NAMALWA (cell line): ENCODE measurements at places on chromosomes 16 and 17.

DNA sequence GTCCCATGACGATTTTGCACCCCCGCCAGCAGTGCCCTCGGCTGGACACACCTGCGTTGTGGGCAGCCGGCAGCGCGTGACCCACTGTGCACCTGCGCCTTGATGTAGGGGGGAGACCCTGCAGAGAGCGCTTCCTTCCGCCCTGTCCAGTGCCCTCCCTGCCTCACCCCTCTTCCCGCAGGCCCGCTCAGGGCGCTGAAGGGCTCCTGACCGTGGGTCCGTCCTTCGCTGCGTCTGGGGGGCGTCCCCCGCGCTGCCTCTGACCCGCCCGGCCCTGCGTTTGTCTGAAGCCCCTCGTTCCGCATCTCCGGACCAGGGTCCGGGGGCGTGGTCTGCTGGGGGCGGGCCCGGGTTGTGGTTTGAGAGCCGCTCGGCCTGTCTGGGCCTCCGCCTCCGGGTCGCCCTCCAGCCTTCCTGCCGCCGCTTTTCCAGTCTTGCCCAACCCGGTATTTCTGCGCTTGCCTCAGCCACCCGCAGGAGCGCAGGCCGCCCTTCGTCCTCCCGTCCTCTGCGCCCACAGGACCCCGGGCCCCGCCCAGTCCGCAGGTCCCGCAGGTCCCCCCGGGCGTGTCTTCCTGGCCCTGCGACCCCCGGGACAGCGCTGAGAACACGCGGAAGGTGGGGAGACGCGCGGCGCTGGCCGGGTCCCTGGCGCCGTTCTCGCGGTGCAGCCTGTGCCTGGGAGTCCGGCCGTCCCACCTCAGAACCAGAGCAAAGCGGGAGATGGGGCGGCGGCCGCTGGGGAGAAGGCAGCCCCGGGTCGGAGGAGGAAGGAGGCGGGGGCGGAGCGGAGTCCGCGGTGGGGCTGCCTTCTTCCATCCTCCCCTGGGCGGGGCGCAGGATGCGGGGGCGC lies 4.0 kb upstream of the IL17C start:
- peak; percentile 58 for DNase-seq

DNA sequence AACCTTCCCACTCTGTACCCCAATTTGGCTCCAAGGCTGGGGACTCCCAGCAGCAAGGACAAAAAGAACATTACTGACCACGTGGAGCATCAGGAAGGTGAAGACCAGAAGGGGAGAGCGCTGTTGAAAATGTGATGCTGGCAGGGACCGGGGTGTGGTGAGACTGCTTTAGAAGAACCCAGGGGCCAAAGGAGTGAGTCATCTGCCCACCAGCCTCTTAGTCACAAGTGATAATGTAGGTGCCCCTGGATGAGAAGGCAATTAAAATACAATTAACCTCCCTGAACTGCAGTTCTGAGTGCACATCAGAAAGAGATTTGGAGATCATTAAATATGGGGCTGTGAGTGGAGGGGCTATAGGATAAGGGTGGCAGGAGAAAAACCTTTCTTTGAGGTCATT lies 366.6 kb upstream of the CCL2 start:
- no peak for DNase-seq

DNA sequence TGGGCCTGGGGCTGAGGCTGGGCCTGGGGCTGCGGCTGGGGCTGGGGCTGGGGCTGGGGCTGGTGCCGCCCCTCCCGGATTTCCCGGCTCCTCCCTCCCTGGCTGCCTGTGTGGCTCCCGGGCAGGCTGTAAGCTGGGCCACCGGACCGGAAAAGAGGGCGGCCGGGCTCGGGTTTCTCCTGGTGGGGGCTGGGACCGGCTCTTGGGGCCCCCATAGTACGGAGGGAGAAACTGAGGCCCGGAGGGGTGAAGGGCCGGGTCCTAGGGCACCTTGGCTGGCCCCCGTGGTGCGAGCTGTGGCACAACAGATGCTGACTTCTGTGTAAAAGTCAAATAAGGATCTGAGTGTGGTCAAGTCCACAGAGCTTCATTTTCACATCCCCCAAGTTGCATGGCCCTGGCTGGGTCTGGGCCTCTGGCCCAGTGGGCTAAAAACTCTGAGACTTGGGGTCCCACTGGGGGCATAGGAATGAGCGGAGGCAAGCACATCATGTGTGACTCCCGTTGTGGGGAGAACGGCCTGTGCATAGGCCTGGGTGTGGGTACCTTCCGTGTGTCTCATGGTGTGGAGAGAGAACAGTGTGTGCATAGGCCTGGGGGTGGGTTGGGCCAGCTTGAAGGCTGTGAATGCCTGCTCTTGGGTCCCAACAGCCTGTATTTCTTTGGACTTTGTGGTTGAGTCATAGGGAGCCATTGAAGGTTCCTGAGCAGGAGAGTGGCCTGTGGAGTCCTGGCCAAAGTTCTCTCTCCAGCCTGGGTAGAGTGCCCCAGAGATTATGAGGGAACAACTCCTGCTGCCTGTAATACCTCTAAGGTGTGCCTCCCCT lies 123.9 kb upstream of the CIBAR2 start:
- no peak for DNase-seq

GRCh38 chr16:85350973-85351372 lies 238.7 kb upstream of the CIBAR2 start:
- no peak for DNase-seq

GRCh38 chr16:58098207-58099096 lies 30.7 kb downstream of the CFAP20 start:
- no peak for DNase-seq

DNA sequence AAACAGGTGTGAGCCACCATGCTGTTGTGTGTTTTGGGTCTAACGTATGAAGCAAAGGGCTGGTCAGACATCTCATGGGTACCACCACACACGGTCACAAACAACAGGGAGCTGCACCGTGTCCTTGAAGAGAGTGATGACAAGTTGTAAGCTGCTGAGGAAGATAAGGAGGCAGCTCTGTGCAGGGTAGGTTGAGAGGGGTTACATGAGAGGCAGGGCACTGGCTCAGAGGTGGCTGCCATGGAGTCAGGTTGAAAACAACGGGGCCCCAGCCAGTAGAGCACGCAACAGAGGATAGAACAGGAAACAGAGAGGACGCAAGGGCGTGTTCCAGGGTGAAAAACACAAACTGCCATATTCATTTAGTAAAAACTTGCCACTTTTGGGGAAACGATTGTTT lies 52.2 kb downstream of the TRARG1 start:
- no peak for DNase-seq

DNA sequence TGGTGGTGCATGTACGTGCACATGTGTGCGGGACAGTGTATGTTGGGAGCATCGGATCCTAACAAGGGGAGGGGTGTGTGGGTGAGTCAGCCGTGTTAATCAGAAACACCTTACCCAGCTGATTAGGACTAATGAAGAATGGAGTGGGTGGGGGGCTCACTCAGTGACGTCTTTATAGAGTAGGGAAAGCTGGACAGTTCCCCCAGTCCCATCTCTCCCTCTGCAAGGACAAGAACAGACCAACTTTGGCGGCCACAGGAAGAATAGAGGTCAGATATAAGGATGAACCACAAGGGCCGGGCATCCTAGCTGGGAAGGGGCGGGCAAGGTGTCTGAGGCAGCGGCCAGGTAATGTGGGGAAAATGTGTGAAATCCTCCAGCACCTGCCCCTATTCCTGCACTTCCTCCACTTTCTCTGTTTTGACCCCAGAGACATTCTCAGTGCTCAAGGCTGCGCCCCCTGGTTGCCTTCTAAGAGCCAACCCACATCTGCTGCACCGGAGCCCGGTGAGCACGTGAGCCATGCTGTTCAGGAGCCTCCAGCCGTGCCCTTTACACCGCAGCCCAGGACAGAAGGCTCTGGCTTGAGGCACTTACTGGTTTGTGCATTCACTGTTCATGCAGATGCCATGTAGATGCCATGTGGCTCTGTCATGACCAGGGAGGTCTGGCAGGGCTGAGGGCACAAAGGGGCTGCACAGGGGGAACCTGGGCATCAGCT lies 18.9 kb upstream of the TBX21 start:
- DNase-seq, result peak; percentile 70

- no peak for DNase-seq
These were observed 45.9 kb downstream of the NT5M start for GRCh38 chr17:17348872-17349723.

GRCh38 chr17:28926366-28926765 lies 23.5 kb upstream of the DHRS13 start:
- no peak for DNase-seq

DNA sequence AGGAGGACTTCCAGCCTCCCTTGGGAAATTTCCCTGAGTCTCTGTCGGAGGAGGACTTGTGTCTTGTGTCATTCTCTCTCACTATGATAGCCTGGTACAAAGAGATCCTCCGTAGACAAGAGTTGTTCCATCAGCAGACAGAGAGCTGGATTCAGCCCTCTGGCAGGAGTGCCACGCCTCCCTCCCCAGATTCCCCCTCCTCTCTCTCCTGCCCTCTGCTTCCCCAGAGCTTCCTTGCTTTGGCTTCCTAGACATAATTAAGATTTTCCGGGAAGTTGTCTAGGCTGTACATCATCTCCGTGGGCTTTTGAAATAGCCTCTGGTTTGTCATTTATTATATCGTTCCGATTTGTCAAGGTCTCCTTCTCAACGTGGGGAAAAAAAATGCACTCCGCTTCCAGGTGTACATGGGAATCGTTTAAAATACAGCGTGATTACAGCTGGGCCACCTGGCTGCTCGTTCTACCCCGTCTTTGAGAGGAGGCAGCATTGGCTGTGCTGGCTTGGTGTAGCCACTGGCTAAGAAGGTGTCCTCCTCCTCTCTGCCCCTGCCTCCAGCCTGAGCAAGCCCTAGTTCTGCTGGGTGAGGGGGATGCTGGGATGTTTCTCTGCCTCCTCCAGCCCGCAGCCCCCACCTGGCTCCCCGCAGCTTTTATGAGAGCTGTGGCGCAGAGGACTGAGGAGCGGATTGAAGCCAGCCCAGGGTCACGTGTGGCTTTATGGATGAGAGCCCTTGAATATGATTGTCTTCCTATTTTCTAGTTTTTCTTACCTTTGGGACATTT lies 282.5 kb downstream of the SNX29 start:
- DNase-seq, result no peak

GRCh38 chr16:5030251-5030870 lies 3.4 kb downstream of the NAGPA start:
- DNase-seq, result no peak

DNA sequence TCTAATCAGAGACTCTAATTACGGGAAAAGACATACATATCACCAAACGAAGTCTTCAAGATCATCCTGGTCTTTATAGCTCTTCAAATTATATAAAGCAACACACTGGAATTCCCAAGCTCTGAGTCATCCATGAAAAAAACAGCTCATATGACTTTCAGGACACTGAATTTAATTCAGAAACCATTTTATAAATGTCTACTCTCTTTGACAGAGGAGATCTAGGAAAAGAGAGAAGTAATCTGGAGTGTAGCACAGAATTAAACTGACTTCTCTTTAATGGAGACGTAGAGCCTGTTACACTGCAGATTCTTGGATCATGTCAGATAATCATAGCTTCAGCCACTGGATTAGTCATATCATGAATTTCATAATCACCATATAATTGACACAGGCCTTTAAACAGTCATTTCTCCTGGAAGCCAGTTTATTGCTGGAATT lies 86.8 kb upstream of the WSB1 start:
- no peak for DNase-seq

GRCh38 chr16:31243734-31244670 lies 15.8 kb upstream of the ITGAM start:
- peak; percentile 48 for DNase-seq

GRCh38 chr16:54696522-54696921 lies 234.1 kb upstream of the IRX5 start:
- no peak for DNase-seq

DNA sequence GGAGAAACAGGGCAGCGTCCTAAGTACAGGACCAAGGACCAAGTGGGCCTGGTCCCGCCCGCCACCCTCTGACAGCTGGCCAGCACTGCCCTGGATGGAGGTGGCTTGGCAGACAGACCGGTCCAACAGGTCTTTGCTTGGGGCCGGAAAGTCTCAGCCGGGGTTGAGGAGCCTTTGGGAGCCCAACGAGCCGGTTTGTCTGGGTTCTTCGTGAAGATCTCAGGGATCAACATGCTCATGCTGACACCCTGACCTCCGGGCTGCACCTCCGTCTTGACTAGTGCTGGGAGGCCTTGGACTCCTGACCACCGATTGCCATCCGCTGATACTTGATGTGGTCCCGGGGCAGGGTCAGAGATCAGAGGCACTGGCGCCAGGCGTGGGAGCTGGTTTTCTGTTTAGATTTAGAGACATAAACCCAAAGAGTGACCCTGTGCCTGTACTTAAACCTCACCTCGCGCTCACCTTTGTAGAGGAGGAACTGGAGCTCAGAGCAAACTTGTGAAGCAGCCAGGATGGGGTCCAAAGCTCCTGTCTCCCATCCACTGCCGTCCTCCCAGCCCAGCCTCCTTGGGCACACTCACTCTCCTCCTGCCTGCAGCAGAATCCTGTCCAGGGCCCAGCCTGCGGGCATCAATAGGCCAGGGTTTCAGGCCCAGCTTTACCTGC lies 92.1 kb upstream of the GSE1 start:
- DNase-seq, result no peak

GRCh38 chr16:85593494-85594221 lies 19.5 kb upstream of the GSE1 start:
- peak; percentile 37 for DNase-seq

- DNase-seq, result no peak
These were observed 29.4 kb downstream of the COPRS start for GRCh38 chr17:31829649-31830048.

DNA sequence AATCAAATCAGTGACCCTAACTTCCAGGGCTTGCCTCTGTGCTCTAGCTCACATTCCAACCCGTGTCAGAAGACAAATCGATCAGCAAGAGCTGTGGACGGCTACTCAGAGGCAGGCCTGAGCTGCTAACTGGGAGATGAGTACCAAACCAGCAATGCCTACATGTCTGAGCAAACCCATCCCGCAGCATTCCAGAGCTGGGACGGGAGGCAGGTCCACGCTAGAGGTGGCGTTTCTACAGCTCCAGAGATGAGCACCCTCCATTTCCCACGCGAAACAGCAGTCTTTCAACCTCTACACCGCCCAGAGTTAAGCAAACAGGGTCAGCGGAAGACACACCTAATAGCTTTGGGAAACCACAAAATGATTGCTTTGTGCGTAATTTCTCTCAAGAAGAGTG lies 6.5 kb downstream of the NXN start:
- no peak for DNase-seq

DNA sequence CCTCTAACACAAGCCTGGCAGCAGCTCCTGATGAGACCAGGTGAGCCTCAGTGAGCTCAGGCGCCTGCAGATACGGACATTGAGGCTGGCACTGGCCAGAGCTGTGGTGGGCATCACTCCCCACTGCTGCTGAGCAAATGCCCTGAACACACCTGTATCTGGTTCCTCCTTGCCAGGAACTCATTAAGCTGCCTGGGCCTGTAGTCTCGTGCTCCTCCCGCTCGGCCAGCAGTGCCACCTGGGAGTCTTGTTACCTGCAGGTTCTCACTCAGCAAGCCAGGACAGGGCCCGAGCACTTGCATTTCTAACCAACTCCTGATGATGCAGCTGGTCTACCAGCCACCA lies 13.3 kb downstream of the EIF4A3 start:
- DNase-seq, result no peak
